ENCODE measurements at places on chromosomes 11 and 22.

GRCh38 chr22:36659762-36660509 is 43.6 kb downstream of the CACNG2 start:
- peak; percentile 62 for DNase-seq

DNA sequence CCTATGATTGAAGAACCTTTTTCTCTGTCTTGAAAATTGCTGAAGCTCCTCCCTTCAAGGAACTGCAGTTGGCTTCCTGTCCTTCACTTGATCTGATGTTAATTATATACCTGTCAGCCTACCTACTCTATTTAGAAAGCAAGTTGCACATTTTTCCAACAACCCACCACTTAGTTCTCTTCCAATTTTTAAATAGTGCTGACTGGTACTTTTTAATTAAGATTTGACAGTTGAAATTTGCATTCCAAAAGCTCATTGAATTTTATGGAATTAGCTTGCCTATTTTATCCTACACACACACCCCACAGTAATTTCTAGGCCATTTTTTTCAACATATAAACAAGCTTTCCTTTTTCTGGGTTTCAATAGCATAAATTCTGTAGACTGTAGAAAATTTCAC is 820.3 kb upstream of the FAT3 start:
- no peak for DNase-seq

DNA sequence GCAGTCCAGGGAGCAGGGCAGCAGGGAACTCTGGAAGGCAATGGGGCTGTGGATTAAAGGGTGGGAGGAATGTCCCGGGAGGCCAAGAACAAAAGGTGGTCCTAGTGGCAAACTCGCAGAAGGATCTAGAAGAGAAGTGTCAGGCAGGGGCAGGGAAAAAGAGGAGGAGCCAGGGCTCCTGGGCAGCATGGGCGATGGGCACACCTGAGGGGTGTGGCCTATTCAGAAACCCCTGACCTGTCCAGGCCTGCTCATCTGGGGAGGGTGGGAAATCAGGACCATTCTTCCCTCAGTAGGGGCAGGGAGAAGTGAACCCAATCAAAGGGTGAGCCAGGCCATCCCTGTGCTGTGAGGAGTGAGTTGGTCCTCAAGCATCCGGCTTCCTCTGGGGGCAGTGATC is 108.6 kb downstream of the TRIM29 start:
- DNase-seq = no peak

GRCh38 chr11:94558468-94558867 is 8.7 kb upstream of the PIWIL4 start:
- DNase-seq = no peak

DNA sequence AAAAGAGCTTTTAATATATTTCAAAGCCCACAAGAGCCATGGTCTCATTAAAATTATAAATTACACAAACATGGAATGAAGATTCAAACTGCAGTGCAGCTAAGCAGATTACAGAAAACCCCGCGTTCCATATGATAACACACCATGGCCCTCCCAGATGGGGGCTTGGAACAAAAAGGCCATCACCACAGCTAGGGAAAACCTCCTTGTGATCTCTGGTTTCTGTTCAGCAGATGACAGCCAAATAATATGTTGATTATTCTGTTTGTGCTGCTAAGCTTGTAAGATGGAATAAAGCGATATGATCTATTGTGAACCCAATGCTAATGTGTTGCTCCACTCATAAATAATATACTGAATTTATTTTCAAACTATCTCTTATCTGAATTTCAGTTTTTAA is 28.5 kb downstream of the IMMP1L start:
- no peak for DNase-seq

- no peak for DNase-seq
These were observed 21.3 kb upstream of the CTSD start for GRCh38 chr11:1784761-1785650.

GRCh38 chr11:113668255-113668654 is 37.9 kb downstream of the TMPRSS5 start:
- no peak for DNase-seq

GRCh38 chr11:84721561-84721961 is 905.6 kb downstream of the DLG2 start:
- no peak for DNase-seq

DNA sequence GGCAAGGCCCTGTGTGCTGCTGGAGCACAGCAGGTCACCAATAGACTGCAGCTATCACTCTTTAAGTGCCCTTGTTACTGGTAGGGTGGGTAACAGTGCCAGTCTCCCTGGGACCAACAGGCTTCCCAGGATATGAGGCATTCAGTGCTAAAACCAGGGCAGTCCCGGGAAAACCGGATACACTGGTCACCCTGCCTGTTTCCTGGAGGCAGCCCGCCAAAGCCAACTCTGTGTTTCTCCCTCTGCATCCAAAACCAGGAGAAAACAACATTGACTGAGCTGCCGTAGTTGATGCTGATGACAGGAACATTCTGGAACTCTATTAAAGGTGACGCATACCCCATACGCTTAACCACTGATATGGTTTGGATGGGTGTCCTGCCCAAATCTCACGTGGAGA is 149.1 kb downstream of the SHANK2 start:
- DNase-seq = no peak

GRCh38 chr11:10432493-10432892 is 22.6 kb upstream of the AMPD3 start:
- DNase-seq = no peak

DNA sequence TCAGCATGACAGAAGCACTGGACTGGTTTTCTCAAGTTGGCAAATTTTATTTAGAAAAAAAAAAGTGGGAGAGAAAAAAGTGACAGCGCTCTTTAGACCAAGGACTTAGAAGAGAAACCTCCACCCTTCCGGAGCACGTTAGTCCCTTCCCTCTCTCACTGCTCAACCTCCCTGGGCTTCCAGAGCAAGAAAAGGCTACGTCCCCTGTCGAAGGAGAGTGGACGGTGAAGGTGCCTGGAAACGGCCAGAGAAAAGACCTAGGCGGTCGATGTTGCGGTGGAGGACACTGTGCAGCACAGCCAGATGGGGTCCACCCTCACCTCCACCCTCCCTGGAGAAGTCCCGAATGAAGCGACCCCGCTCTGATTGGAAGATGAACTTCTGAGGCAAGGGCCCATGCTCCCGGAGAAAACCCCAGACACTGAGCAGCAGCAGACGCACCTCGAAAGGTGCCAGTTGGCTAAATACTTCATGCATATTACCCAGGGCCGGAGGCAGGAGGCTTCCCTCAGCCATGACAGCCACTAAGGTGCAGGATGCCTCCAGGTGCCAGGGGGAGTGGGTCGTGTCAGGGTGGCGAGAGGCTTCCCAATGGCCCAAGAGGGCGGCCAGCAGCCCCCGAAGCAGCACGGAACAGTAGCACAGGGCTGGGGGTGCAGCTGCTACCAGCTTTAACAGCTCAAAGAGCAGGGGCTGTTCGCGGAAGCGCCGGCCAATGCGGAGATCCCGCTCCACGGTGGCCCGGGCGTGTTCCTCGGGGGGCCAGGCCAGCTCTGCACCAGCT is 604 bp upstream of the GANAB start:
- no peak for DNase-seq

DNA sequence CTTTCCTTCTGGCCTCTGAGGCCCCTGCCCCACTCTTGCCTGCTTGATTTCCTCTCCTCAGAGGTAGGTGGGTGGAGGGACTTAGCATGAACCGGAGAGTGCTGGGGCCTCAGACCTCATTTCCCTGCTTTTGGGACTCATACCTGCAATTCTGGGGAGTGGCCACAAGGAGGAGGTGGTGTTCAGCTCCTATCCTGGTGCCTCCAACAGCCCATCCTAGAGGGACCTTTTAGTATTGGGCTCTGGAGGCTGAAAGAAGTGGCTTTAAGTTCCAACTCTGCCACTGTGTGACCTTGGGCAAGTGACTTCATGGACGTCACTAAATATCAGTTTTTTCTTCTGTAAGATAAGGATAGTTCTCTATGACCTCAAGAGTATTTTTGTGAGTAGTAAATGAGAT is 98.6 kb downstream of the KIAA1671 start:
- no peak for DNase-seq

DNA sequence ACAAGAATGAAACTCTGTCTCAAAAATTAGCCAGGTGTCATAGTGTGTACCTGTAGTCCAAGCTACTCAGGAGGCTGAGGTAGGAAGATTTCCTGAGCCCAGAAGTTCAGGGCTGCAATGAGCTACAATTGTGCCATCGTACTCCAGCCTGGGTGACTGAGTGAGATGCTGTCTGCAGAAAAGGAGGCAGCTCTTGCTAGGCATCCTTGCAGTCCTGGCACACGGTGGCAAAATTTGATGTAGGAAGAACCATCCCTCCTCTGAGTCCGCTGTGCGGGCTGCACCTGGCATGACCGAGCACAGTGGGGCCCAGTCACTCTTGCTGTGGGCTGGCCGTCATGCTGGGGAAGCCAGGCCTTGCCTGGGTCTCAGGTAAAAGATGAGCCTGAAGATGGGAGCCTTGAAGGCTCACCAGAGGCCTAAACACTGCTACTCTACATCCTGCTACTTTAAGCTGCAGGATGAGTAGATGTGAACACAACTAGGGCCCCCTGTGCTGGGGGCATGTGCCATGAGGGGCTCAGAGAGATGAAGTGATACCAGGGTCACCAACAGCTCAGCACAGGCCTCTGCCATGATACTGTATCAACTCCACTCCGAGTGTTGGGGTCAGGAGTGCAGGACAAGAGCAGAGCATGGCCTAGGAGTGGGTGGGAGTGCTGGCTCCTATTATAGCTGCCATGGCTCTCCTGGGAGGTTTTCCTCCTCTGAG is 18.6 kb downstream of the CDC45 start:
- DNase-seq = no peak

DNA sequence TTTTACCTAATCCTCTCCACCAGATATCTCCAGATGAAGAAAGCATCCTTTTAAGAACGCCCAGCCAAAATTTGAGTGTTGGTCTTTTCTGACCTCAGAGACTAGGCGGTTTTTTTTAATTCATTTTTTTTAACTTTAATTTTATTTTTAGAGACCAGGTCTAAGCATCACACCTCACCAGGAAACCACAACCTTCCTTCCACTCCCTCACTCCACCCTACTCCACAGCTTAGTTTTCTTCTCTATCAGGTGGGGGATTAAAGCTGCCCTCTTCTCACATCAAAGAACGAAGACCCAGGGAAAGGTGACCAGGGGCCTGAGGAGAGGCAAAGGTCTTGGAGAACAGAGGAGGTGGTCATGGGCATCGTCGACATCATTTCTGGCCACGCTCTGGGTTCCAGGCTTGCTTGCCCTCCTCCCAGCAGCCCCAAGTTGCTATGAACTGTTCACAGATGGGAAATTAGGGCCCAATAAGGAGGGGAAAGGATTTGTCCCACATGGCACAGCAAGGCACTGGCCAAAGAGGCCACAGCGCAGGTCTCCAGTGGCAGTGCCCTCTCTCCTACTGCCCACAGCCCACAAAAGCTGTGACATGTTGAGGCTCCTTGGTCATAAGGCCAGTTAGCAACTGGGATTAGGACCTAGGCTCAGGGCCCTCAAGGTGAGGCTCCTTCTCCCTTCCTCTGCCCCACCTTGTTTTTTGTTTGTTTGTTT is 1.4 kb upstream of the PEX16 start:
- no peak for DNase-seq

- DNase-seq = no peak
These were observed 38.7 kb upstream of the TOP3B start for GRCh38 chr22:22021162-22021750.

DNA sequence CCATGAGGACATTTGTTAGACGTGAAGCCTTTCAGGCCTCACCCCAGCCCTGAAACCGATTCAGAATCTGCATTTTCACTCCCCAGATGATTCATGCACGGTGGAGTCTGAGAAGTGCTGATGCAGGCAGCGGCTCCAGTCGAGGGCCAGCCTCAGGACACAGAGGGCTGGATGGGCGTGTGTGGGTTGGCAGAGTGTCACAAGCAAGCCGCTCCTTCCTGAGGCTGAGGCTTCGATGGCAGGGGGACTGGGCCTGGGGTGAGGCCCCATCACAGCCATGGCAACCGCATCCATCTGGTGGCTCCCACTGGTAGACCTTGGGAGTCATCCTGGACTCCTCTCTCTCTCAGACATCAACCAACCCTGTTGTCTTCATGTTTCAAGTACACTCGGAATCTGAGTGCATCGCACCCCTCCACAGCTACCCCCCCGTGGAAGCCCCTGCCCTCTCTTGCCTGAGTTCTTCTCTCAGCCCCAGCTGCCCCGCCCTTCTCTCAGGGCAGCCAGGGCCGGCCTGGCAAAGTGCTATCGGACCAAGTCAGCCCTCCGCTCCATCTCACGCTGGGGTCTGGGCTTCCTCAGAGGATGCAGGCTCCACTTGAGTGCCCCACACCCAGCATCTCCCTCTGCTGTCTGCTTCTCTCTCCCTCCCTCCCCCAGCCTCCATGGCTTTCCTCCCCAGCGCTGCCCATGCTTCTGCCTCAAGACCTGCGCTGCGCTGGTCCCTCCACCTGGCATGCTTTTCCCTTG is 10.6 kb downstream of the KCNC1 start:
- no peak for DNase-seq

DNA sequence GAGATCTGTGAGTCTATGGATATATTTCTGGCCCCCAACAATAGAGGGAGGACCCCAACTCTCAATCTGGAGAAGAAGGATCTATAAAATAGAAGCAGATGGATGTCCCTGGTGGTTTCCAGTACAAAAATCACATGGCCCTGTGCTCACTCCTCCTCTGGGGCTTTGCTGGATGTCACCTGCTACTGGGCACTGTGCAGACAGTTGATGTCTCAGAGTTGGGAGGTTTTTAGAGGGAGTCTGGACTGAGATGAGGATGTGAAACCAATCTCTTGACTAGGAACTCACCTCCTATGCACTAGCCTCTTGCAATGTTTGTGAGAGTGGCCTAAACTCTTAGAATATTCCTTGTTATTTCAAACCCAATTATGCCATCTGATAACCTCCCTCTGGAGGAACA is 107.2 kb downstream of the SCN3B start:
- DNase-seq = no peak

GRCh38 chr11:20002312-20003216 is 157.7 kb downstream of the DBX1 start:
- no peak for DNase-seq

- DNase-seq = no peak
These were observed 7.6 kb downstream of the VPS26B start for GRCh38 chr11:134231958-134232659.

GRCh38 chr11:117921893-117922292 is 7.3 kb downstream of the TMPRSS13 start:
- no peak for DNase-seq

GRCh38 chr11:21927628-21928027 is 265.3 kb upstream of the ANO5 start:
- no peak for DNase-seq

DNA sequence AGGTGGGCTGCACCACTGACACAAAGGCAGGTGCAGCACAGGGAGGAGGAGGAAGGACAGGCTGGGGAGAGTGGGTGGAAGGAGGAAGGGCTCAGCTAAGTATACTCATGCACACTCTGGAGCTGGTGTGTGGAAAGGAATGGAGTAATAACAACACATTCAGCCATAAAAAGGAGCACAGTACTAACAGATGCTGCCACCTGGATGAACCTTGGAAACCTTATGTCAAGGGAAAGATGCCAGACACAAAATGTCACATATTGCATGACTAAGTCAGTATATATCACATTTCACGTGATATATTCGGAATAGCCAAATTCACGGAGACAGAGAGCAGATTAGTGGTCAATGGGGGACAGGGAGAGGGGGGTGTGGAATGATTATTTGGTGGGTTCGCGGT is 389.6 kb upstream of the SYN3 start:
- no peak for DNase-seq

Measured in stimulated activated CD8-positive, alpha-beta memory T cell treated with anti-CD3 and anti-CD28 coated beads, Interleukin-2, amount 100 ng/mL, for 48 hours (primary cell).